ENCODE measurements at places on chromosomes 4 and X. TPM values are rescaled to one million over a fixed set of nuclear protein-coding genes. Genes with fewer than 3 reads are reported as not detected.

The TXK gene
- 0.40 TPM for total RNA-seq

The MTHFD2L gene
- total RNA-seq = 24.6 TPM

The ASB9 gene
- total RNA-seq = 0.51 TPM

The SMAD1 gene
- not detected for total RNA-seq

The TRIM75 gene
- total RNA-seq = not detected

GRCh38 chr4:15706646-15707362 lies 3.9 kb downstream of the BST1 start:
- no peaks in the 10 kb centered on the region for H3K36me3 ChIP-seq
- H3K27ac ChIP-seq = no peak overlapping the region
- no peaks in the 10 kb centered on the region for H3K4me1 ChIP-seq

GRCh38 chrX:101190736-101191135 lies 28.9 kb upstream of the DRP2 start:
- H3K4me1 ChIP-seq = peaks cover 6% of the 10 kb centered on the region
- no peaks in the 10 kb centered on the region for H3K27me3 ChIP-seq
- H3K4me3 ChIP-seq = peak overlapping the region; percentile 27
- no peaks in the 10 kb centered on the region for H3K36me3 ChIP-seq
- H3K27ac ChIP-seq = peak overlapping the region; percentile 68

GRCh38 chrX:141609111-141609510 lies 19.6 kb downstream of the SPANXA2 start:
- no peak overlapping the region for H3K27ac ChIP-seq
- no peak for DNase-seq
- H3K4me1 ChIP-seq = no peaks in the 10 kb centered on the region
- no peak overlapping the region for H3K4me3 ChIP-seq

- peaks cover 7% of the 10 kb centered on the region for H3K36me3 ChIP-seq
- H3K4me1 ChIP-seq = peaks cover 30% of the 10 kb centered on the region
- DNase-seq = no peak
- no peaks in the 10 kb centered on the region for H3K27me3 ChIP-seq
Observed at GRCh38 chr4:4326166-4326565, 36.1 kb downstream of the ZBTB49 start.

GRCh38 chr4:126599746-126600145 lies 1033.0 kb upstream of the INTU start:
- no peak for DNase-seq
- no peaks in the 10 kb centered on the region for H3K27me3 ChIP-seq
- peaks cover 31% of the 10 kb centered on the region for H3K36me3 ChIP-seq
- H3K4me3 ChIP-seq = no peak overlapping the region
- H3K27ac ChIP-seq = no peak overlapping the region

DNA sequence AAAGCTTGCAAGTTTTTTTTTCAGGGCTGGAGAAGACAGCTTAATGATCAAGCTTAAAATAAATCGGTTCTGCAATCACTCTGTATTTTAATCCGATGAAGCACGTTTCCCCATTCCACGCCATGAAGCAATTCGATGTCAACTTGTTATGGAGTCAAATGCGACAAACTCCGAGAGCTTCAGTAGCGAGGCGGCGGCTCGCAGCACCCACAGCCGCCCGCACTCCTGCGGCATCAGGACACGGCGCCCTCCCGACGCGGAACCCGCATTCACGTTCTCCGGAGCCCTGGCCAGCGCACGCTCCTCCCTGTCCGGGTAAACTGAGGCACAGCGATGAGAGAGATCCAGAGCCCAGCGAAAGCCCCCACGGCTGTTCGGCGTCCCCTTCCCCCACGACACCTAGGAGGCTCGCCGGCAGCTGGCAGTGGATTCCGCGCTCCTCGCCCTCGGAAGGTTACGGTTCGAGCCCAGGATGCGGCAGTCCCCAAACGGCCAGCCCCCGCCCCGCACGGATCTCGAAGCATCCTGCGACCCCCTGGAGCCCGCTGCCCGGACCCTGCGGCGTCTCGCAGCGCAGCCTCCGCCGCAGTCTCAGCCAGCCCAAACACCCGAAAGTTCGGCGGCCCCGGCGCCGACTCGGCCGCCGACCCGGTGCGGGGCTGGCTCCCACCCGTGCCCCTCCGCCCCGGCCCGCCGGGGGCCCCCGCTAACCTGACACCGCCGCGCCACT lies 507 bp downstream of the MFAP3L start:
- no peak for DNase-seq
- no peak overlapping the region for H3K27ac ChIP-seq
- peaks cover 3% of the 10 kb centered on the region for H3K4me1 ChIP-seq
- peak overlapping the region; percentile 83 for H3K4me3 ChIP-seq
- no peaks in the 10 kb centered on the region for H3K36me3 ChIP-seq

DNA sequence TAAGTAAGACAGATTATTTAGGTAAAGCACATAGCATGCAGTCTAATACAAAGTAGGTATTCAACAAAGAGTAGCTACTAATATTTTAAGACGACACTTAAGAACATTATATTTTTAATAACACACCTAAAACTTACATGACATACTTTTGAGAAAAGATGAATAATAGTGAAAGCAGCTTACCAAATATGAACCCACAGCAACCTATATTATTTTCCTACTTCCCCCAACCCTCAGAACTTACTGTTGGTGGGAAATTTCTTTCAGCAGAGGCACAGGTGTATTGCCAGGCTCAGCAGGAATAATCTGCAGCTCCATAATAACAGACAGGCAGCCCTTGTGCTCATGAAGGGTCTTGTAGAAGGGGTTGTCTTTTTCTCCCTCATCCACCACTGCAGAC lies 498.9 kb downstream of the GLUD2 start:
- no peaks in the 10 kb centered on the region for H3K36me3 ChIP-seq
- H3K4me3 ChIP-seq = no peak overlapping the region
- no peaks in the 10 kb centered on the region for H3K4me1 ChIP-seq
- no peak for DNase-seq
- no peak overlapping the region for H3K27ac ChIP-seq
- H3K27me3 ChIP-seq = no peaks in the 10 kb centered on the region

Data from K562 (cell line).